Right renal cortex interstitium (tissue), 3 donors: ENCODE measurements at places on chromosomes 11 and 22. TPM values are rescaled to one million over a fixed set of nuclear protein-coding genes. Genes with fewer than 3 reads are reported as not detected.

Gene RHOD
- polyA plus RNA-seq = 6.2 TPM

Gene PTPRJ
- 25.6 TPM for polyA plus RNA-seq

DNA sequence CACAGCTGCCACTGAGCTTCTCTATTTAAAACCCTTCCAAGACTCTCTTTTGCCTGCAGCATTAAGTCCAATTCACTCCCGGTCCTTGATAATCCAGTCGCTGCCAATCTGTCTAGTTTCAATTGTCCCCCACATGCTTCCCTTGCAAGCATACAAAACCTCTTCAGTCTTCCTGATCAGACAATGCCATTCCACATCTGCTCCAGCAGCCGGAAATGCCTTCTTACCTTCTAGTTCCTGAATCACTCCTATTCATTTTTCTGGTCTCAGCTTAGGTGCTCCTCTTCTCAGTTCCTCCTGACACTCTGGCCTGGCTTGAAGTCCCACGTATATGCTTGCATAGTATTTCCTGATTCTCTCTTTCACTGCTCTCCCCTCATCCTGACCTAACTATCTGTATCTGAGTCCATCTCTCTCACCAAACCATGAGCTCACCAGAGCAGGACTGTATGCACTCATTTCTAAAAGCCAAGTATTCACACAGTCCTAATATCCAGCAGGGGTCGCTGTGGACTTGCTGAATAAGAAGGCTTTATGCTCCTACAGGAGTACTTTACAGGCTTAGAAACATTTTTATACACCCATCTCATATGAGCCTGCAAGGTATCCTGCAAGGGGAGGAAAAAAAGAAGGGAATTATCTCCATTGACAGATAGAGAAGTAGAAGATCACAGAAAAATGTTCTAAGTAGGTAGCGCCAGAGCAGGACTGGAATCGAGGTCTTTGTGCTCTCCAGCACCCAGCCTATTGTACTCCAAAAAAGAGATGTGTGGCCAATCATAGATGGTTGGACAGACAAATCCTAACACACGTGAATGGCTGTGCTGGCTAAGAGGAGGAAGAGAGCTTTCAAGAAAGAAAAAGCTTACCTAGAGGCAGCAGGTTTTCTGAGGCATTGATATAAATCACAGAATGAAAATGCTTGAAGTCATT is 19.2 kb downstream of the XRRA1 start:
- peak; percentile 73 for DNase-seq

DNA sequence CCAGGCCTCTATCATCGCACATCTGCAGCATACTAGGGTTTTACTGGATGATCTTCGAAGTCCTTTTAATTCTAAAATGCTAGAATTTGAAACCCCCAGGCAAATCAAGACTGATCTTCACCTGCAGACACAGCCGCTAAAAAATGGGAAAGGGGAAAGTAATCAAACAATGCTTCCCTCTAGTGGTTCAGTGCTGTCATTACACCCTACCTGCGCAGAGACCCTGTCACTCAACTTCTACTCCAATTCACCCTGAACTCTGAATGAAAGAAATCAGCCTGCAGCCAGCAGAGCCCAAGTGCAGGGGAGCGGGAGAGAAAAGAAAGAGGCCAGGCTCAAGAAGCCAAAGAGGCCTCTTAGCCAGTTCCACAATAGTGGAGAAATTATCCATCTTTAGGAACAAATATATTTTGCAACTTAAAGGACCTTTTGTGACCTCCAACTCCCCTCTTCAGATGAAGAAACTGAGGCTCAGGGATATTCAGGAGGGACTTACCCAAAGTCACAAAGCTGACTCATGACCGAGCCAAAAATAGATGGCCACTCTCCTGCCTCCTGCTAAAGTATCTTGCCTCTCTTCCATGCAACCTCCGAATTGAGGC is 33.0 kb downstream of the SERGEF start:
- no peak for DNase-seq

GRCh38 chr22:47795477-47796127 is 1033.2 kb downstream of the TBC1D22A start:
- no peak for DNase-seq
